Memory B cell (primary cell): ENCODE measurements at places on chromosomes 5 and 9.
A peak's percentile ranks its signal among the peaks of the same experiment; 100 is the strongest.

- DNase-seq: no peak
- peak overlapping the region; percentile 99 for H3K27ac ChIP-seq
- H3K36me3 ChIP-seq: peaks cover 16% of the 10 kb centered on the region
- H3K4me1 ChIP-seq: peaks cover 58% of the 10 kb centered on the region
These were observed 12.7 kb downstream of the GLIPR2 start for GRCh38 chr9:36149197-36149596.

GRCh38 chr5:74570250-74570649 lies 70.3 kb downstream of the ENC1 start:
- H3K4me3 ChIP-seq: no peak overlapping the region
- no peak overlapping the region for H3K27ac ChIP-seq
- H3K36me3 ChIP-seq: peaks cover 3% of the 10 kb centered on the region

DNA sequence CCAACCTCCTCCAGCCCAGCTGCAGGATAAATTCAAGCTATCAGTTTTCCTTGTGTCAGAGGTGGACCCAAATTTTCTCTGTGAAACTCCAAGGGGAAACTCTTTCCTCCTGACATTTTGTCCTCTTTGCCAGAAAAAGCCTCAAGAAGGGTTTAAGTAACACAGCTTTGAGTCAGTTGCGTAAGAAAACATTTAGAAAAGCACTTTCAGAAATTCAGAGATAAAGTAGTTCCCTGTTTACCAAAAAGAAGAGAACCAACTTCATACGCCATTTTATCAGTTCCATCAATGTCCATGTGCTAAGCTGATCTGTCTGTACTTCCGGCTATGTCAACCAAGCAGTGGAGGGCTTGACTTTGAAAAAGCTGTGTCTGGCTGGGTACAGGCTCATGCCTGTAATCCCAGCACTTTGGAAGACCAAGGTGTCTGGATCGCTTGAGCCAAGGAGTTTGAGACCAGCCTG lies 19.9 kb upstream of the SUSD1 start:
- H3K27ac ChIP-seq: no peak overlapping the region
- no peaks in the 10 kb centered on the region for H3K27me3 ChIP-seq

DNA sequence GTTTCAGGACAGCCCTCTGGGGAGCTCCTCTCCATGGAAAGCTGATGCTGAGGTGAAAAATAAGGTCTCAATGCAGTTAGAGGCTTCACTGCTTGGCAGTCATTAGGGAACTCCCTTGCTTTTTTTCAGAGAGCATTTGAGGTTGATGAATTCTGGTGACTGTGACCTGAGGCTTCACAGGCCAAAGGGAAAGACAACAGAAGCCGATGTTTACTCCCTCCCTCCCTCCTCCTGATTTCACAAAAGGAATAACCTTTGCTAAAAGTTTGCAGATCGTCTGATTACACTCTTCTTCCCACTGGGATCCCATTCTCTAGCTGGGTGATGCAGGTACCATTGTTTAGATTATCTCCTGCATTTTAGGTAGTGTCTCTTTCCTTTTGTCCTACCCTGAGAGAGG lies 329.4 kb downstream of the KIF4B start:
- H3K36me3 ChIP-seq: no peaks in the 10 kb centered on the region
- H3K27ac ChIP-seq: no peak overlapping the region
- H3K4me1 ChIP-seq: peaks cover 3% of the 10 kb centered on the region

DNA sequence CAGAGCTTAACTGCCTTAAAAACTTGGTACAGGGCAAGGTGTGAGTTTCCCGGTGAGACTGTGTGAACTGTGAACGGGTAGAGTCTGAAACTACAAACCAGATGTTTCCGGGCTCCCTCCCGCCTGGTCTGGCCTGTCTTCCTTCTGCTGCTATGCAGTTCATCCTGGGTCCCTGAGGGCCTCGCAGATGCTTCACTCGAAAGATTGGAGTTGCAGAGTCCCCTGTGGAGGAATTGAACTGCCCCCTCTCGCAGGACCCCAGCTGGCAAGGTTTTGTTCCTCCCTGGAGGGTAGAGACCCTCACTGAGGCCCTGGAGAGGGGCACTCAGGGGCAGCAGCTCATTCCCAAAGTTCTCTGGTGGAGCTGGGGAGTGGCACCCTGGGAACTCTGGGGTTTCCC lies 533 bp downstream of the DCANP1 start:
- H3K4me3 ChIP-seq: no peak overlapping the region
- H3K27me3 ChIP-seq: peaks cover 30% of the 10 kb centered on the region
- H3K27ac ChIP-seq: no peak overlapping the region
- no peak for DNase-seq

GRCh38 chr9:132506977-132507669 lies 75.3 kb upstream of the BARHL1 start:
- peaks cover 3% of the 10 kb centered on the region for H3K4me1 ChIP-seq
- no peak overlapping the region for H3K4me3 ChIP-seq
- no peak overlapping the region for H3K27ac ChIP-seq
- H3K36me3 ChIP-seq: no peaks in the 10 kb centered on the region
- DNase-seq: no peak
- H3K27me3 ChIP-seq: peaks cover 7% of the 10 kb centered on the region

DNA sequence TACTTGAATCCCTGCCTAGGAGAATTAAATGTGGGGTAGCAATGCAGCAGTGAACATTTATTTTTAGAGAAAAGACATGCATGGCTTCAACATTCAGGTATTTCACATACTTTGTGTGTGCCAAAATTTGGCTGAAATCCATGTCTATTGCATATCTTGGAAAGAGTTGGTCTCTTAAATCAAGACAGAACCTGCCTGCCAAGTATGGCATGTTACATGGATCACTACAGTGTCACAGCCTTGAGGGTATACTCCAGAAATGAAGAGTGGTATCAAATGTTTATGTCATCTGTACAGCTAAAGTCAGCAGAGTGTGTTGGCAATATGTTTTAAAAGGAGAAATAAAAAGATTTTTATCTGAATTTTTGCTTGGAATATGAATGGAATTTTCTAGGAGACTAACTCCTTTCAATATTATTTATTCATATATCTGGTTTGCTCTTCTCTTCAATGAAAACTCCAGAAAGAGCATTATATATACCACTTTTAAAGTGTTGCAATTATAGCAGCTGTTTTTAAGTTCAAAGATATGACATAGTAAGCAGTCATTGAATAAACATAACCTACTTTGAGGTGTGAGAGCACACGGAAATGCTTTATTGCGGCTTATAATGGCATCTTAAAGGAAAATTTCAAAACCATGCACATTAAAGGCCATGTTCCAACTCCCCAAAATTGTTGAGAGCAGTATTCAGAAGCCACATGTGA lies 95.4 kb upstream of the MINAR2 start:
- no peak overlapping the region for H3K4me3 ChIP-seq
- no peak for DNase-seq
- no peaks in the 10 kb centered on the region for H3K27me3 ChIP-seq
- H3K36me3 ChIP-seq: no peaks in the 10 kb centered on the region

- peaks cover 16% of the 10 kb centered on the region for H3K4me1 ChIP-seq
- H3K27me3 ChIP-seq: no peaks in the 10 kb centered on the region
These were observed 17.6 kb downstream of the ARRDC3 start for GRCh38 chr5:91365498-91365897.
